ENCODE measurements at places on chromosomes 16 and 17.

DNA sequence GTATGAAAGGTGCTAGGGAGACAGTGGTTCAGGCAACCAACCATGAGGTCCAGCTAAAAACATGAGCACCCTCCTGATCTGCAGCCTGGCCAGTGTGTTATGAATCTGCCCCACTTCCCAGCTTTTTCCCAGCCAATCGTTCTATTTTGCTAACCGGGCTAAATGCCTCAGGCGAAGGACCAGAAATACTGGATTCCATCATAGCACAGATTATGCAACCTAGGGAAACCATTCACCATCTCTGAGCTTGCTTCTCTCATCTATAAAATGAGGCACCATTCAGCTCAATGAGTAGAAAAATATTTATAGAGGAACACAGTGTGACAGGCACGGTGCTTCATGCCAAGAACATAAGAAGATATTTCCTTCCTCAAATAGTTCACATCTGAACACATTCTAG lies 45.2 kb upstream of the NUDT7 start:
- no peak for DNase-seq

- DNase-seq = peak; percentile 77
These were observed 504 bp downstream of the MAZ start for GRCh38 chr16:29806641-29807425.

- DNase-seq = no peak
These were observed 502.2 kb upstream of the CA10 start for GRCh38 chr17:52660692-52661091.

- no peak for DNase-seq
These were observed 3.4 kb downstream of the CCP110 start for GRCh38 chr16:19527161-19527560.

DNA sequence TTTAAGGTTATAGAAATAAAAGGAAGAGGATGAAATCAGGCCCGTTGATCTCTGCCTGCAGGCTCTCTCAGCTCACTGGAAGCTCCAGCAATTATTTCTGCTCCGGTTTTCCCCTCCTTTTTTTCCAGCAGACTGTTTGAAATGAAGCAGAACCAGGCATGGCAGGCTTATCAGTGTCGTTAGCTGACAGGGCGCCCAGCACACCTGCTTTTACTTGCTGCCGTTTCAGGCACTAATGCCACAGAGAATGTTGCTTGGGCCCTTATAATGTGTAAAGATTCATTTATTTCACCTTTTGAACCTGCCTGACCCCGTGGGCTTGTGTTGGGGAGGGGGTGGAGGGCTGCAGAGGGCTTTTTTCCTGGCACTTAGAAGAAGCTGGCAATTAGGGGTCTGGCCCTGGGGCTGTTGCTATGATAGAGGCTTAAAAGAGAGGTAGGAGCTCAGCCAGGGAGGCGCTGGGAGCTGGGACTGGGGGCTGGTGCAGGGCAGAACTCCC lies 108.1 kb downstream of the IRX3 start:
- peak; percentile 68 for DNase-seq

DNA sequence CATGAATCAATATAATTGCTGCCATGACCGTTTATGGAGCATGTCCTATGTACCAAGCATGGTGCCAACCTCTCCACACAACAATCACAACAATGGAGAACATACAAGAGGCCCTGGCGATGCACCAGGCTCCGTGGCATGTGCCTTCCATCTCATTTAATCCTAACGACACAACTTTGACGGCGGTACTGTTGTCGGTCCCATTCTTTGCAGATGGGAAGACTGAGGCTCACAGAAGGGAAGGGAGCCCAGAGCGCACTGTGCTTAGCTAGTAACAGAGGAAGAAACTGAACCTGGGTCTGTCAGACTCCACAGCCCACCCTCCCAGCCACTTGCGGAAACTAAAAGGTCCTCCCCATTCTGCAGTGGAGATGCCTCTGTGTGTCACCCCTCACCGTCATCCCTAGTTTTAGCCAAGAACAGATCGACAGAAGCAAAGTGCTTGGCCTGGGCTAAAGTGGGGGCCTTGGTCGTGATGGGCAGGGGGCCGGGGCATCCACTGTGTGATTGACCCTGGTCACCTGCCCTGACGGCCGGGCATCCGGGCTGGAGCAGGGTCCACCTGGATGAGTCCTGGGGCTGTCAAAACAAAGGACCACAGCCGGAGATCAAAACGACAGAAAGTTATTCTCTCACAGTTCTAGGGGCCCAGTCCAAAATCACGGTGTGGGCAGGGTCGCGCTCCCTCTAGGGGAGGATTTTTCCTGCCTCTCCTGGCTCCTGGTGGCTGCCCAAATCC lies 183.9 kb downstream of the C16orf95 start:
- no peak for DNase-seq
